ENCODE measurements at places on chromosomes 3 and 15. TPM values are rescaled to one million over a fixed set of nuclear protein-coding genes. Genes with fewer than 3 reads are reported as not detected.

XYLB gene
- total RNA-seq = 2.7 TPM

CAMKV gene
- total RNA-seq = 189 TPM

CCR8 gene
- not detected for total RNA-seq

APPL1 gene
- 94.4 TPM for total RNA-seq

ACOX2 gene
- total RNA-seq = 0.98 TPM

CIB2 gene
- total RNA-seq = 23.6 TPM

CCDC54 gene
- 0.25 TPM for total RNA-seq

GATA2 gene
- 0.74 TPM for total RNA-seq

FANCD2OS gene
- total RNA-seq = not detected

RNF168 gene
- total RNA-seq = 16.7 TPM

TAMM41 gene
- total RNA-seq = 10.3 TPM

COPS2 gene
- 61.7 TPM for total RNA-seq

GPR171 gene
- total RNA-seq = not detected

ADCY5 gene
- 22.1 TPM for total RNA-seq

ZNF148 gene
- total RNA-seq = 67.9 TPM

CLRN1 gene
- total RNA-seq = not detected

LIPH gene
- total RNA-seq = not detected

RAB7A gene
- total RNA-seq = 40.3 TPM

ERICH6 gene
- 0.25 TPM for total RNA-seq

DUOX2 gene
- total RNA-seq = not detected

IL20RB gene
- total RNA-seq = 0.25 TPM

SFMBT1 gene
- total RNA-seq = 16.7 TPM

ZNF106 gene
- 41.6 TPM for total RNA-seq

NOX5 gene
- not detected for total RNA-seq

FOXB1 gene
- not detected for total RNA-seq

ST8SIA2 gene
- total RNA-seq = 77.4 TPM

TMC3 gene
- 0.25 TPM for total RNA-seq

CAND2 gene
- 10.6 TPM for total RNA-seq

TMCO5A gene
- not detected for total RNA-seq

ATP8B4 gene
- total RNA-seq = 4.4 TPM

IGSF10 gene
- total RNA-seq = 0.74 TPM

CDC25A gene
- 3.0 TPM for total RNA-seq

UBAP1L gene
- total RNA-seq = 2.0 TPM

MYZAP gene
- total RNA-seq = 0.25 TPM

ANO10 gene
- total RNA-seq = 30.5 TPM

LRRIQ4 gene
- 0.49 TPM for total RNA-seq

RNF123 gene
- total RNA-seq = 22.6 TPM

GPR176 gene
- 32.7 TPM for total RNA-seq

DCLK3 gene
- total RNA-seq = 2.7 TPM

LYZL4 gene
- not detected for total RNA-seq

SCG3 gene
- 54.8 TPM for total RNA-seq

NR1I2 gene
- total RNA-seq = 0.74 TPM

ESYT3 gene
- total RNA-seq = 0.74 TPM

C2CD4A gene
- total RNA-seq = not detected

EFCC1 gene
- 0.25 TPM for total RNA-seq

TIMP4 gene
- 3.4 TPM for total RNA-seq

DNAH12 gene
- 0.74 TPM for total RNA-seq

ONECUT1 gene
- not detected for total RNA-seq

PTX3 gene
- total RNA-seq = 14.0 TPM

CLEC3B gene
- 19.2 TPM for total RNA-seq

NLGN1 gene
- total RNA-seq = 61.0 TPM

HYAL1 gene
- 0.49 TPM for total RNA-seq

FGF7 gene
- total RNA-seq = 1.2 TPM

RBPMS2 gene
- not detected for total RNA-seq

KNG1 gene
- total RNA-seq = not detected

GOLGA8M gene
- total RNA-seq = 0.25 TPM

NGRN gene
- 194 TPM for total RNA-seq

PODXL2 gene
- total RNA-seq = 178 TPM

FAM107A gene
- 32.2 TPM for total RNA-seq
